ENCODE measurements at places on chromosomes 2 and 18.
A peak's percentile ranks its signal among the peaks of the same experiment; 100 is the strongest.

DNA sequence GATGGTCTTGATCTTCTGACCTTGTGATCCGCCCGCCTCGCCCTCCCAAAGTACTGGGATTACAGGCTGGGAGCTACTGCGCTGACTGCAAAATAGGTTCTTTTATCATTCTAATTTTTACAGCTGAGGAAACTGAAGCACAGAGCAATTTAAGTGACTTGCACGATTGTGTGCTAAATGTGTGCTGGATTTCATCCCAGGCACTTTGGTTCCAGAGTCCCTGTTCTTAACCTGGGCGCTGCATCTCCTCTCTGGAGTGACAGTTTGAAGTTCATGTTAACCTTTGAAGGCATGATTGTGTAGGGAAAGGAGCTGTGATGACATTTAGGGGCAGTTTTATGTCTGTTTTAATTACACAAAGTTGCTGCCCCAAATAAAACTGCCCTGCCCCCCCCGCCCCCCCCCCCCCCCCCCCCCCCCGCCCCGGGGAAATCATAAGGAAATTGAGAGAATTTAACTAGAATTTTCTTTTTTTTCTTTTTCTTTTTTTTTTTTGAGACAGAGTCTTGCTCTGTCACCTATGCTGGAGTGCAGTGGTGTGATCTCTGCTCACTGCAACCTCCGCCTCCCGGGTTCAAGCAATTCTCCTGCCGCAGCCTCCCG, 5.6 kb downstream of the ACSL3 start:
- no peak for DNase-seq

- no peak for DNase-seq
Observed at GRCh38 chr2:112835061-112835501, 1.5 kb downstream of the IL1B start.

DNA sequence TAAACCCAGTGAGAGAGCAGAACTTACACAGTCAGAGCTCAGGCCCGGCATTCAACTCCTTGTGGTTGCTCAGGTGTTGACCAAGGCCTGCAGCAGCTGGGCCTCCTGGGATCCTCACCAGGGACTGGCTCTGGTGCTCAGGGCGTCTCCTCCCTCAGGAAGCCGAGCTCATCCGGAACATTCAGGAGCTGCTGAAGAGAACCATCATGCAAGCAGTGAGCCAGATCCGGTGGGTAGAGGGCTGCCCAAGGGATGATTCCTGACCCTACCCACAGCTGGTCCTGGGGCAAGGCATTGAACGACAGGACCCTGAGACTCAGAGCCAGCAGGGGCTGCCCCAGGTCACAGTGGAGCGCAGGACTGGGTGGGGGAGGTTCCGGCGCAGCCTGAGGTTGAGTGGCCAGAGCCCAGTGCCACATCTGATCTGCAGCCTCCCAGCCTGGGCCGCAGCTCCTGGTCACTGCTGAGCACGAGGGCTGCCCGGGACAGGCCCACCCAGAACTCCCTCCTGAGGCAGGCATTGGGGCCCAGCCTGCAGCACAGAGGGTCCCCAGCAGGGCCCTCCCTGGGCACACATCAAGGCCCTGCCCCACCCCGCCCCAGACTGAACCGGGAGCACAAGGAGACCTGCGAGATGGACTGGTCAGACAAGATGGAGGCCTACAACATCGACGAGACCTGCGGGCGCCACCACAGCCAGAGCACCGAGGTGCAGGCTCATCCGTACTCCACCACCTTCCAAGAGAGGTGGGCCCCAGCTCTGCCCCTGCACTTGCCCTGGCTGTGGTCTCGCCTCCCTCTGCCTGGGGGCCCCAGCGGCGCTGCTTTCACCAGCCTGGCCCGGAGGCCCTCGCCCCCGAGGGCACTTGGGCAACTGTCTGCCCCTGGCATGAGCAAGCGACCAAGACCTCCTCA, 2.4 kb downstream of the TEKT4 start:
- DNase-seq = no peak

DNA sequence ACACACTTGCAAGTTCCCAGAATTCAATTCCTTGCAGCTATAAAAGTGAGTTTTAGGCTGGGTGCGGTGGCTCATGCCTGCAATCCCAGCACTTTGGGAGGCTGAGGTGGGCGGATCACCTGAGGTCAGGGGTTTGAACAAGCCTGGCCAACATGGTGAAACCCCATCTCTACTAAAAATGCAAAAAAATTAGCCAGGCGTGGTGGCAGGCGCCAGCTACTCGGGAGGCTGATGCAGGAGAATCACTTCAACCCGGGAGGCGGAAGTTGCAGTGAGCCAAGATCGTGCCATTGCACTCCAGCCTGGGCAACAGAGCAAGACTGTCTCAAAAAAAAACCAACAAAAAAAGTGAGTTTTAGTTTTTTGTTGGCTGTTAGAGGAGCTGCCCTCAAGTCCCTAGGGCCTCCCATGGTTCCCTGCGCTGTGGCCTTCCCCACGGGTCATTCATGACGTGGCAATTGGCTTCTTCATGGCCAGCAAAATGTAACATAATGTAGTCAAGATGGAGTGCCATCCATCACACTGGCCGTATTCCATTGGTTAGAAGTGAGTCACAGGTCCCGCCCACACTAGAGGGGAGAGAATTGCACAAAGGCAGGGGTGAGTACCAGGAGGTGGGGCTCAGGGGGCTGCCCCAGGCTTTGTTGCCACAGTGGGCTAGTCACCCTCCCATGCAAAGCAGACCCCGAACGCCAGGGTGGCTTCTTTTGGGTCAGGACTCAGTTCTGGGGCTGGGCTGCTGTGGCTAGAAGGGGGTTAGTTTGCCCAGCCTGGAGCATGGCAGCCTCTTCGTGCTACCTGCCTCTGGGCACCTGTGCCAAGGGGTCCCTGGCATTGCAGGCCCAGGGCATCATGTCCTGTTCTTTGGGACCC, 37.7 kb upstream of the INHBB start:
- peak; percentile 26 for DNase-seq

GRCh38 chr18:76452357-76452756, 42.7 kb downstream of the ZNF516 start:
- peak; percentile 56 for DNase-seq

- DNase-seq = no peak
Observed at GRCh38 chr2:181446985-181447384, 10.2 kb upstream of the ITGA4 start.

- DNase-seq = no peak
Observed at GRCh38 chr2:151280271-151280670, 9.2 kb downstream of the NMI start.

GRCh38 chr2:73983322-73984202, 1.1 kb upstream of the TET3 start:
- peak; percentile 86 for DNase-seq

- peak; percentile 10 for DNase-seq
Observed at GRCh38 chr2:199818026-199818425, 33.0 kb downstream of the FTCDNL1 start.

- no peak for DNase-seq
Observed at GRCh38 chr2:42639340-42640077, 71.1 kb downstream of the MTA3 start.

DNA sequence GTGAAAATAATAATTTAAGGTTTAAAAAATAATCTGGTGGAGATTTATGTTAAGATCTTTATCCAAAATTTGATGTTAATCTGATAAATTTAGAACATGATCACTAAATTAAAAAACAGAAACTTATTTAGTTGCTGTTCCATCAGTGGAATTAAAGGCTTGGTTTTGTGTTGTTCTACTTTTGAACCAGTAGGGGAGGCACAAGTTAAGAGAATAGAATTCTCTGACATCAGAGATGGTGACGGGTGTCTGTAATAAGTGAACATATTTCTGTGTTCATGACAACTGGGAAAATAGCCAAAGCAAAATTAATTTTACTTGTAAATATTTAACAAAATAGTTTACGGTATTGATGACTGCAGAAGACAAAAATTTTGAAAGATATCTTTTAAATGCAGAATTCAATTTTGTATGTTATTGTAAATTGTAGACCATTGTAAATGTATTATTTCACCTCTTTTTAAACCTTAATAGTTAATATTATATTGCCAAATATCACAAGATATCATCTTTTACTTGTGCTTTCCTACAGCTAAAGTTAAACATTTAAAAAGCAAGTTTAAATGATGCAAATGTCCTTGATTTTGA, 106.0 kb downstream of the UBR3 start:
- DNase-seq = peak; percentile 60

DNA sequence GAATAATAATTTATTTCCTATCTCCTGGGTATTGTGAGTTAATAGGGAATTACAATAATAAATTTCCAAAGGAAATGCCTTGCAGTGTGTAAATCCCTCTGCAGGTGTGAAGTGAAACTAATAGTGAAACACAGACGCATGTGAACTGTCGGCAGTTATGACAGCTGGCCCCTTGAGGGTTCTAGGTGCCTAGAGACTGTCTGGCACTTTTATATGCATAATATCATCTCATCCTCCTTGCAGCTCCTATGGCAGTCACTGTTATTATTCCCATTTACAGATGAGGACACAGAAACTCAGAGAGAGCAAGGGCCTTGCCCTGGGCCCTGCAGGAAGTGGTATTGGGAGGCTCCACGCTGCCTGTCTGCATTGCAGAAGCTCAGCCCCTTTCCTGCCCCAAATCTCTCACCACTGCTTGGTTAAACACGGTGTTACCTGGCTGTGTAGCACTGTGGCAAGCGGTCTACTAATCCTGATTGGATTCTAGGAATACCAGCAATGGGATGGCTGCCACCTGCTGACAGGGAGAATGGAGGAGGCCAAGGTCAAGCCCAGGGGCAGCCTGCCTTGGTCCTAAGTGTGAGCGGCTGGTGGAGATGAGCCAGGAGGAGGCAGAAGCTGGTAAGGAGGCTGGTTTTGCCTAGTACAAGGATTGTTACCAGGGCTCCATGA, 32.8 kb upstream of the ACKR3 start:
- DNase-seq = no peak

DNA sequence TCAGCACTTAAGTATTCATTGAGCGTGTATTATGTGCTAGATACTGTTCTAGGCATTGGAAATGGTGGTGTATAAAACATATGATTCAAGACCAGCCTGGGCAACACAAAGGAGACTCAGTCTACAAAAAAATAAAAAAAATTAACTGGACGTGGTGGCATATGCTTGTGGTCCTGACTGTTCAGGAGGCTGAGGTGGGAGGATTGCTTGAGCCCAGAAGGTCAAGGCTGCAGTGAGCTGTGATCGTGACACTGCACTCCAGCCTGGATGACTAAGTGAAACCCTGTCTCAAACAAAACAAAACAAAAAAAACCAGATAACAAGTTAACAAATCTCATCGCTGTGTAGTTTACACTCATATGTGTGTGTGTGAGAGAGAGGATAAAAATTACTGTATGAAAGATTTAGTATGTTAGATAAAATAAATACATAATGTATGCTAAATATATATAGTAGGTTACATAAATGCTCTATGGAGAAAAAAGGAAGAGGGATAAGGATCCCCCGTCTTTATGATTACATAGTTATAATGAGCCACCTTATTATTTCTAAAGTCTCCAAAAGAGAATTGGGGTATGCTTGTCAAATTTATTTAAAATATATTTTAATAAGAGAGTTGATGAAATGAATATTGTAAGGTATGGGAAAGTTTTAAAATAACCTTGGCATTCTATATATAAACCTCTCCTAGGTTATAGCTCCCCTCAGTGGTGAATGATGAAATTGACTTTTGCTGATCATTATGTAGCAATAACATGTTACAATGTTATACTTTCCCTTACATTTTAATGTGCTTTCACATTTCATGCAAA, 69.2 kb downstream of the EHBP1 start:
- peak; percentile 57 for DNase-seq

GRCh38 chr2:207873794-207874193, 104.1 kb upstream of the FZD5 start:
- no peak for DNase-seq

GRCh38 chr2:16548036-16548435, 117.6 kb downstream of the CYRIA start:
- DNase-seq = no peak

- DNase-seq = no peak
Observed at GRCh38 chr2:47129191-47129706, 25.9 kb downstream of the STPG4 start.

DNA sequence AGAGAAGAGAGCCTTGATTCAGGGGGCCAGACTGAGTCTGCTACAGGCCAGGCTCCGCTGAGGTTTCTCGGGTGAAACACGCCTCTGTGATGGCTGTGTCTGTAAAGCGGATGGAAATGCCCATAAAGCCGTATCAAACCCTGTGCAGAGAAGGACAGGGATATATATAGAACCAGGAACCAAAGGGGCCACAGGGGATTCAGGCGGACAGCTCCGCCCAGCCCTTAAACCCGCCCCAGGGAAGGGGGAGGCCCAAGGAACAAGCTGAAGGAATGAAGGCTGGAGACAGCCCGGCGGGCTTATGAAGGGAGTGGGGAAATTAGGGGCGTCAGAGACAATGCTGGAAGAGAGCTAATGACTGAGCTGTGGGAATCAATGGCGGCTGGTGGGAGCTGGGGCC, 42.1 kb downstream of the NHEJ1 start:
- peak; percentile 79 for DNase-seq

DNA sequence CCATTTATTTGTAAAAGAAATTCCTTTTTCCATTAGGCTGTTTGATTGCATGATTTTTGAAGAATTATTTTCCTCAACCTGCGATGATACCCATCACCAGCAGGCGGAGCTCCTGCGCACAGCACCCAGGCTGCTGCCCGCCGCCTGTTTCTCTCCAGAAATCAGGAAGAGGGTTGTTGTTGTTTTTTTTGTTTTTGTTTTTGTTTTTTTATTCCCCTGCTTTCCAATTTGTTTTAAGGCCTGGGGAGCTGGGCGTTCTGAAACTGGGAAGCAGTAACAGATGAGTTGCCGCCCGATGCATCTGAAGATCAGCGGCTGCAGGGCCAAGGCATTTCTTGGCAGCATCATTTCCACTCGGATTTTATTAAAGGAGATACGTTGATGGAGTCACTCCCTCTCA, 132.1 kb downstream of the MBP start:
- peak; percentile 56 for DNase-seq

- no peak for DNase-seq
Observed at GRCh38 chr2:8619071-8619470, 62.8 kb upstream of the ID2 start.

DNA sequence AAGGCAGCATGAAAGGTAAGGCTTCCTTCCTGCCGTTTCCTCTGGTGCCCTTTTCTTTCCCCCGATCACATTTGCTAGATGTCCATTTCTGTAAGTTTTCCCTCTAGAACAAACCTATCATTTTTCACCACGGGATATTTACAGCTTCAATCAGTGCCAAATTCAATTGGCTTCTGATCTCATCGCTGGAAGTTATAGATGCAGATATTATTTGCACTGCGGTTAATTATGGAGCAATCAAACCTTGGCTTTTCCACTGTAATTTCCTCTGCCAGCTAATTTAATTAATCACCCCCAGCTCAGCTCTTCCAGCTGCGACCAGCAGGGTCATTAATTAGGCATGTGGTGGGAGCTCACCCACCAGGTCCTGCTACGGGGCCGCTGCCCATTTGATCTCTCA, 86.1 kb downstream of the GBX2 start:
- no peak for DNase-seq

DNA sequence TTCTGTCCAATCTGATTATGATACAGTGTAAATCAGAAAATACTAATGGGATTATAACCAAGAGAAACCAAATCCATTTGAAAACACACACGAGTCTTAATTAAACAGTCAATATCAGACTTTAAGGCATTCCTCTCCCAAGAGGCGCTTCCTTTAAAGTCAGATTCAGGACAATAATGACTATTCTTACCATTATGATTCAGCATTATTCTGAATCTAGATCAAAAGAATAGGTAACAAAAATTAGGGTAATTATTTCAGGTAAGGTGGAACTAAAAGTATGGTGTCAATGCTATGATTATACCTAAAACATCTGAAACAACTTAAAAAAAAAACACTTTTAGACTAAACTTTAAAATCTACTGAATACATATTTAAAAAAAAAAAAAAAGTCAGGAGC, 12.3 kb downstream of the PSME4 start:
- no peak for DNase-seq

GRCh38 chr2:55130849-55131248, 80.6 kb upstream of the RTN4 start:
- no peak for DNase-seq
